ENCODE measurements at places on chromosomes 5 and 9. TPM values are rescaled to one million over a fixed set of nuclear protein-coding genes. Genes with fewer than 3 reads are reported as not detected.
A peak's percentile ranks its signal among the peaks of the same experiment; 100 is the strongest.

QRFP gene
- total RNA-seq: not detected

DNA sequence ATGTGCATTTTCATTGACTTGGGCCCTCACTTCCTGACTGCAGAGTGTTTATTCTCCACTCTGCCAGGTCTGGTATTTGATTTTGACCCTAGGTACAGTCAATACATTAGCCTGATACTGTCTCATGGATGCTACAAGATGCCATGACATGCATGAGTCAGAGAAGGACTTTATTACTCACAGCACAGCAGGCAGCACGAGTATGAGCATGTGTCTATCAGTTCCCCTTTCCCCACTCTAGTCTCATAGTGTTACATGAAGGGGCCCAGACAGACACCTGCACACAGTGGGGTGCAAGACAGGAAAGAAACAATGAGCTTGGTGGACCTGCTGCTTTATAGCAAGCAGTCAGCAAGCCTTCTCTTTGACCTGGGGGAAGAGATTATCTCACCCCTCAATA is 19.6 kb downstream of the ITGA2 start:
- DNase-seq: peak; percentile 56

IL31RA gene
- total RNA-seq: not detected

GLDC gene
- 0.96 TPM for total RNA-seq

- DNase-seq: no peak
Measured at GRCh38 chr5:158553195-158553961, 546.3 kb downstream of the EBF1 start.
